Glutamatergic neuron (in vitro differentiated cells): ENCODE measurements at places on chromosomes 13 and 19.

DNA sequence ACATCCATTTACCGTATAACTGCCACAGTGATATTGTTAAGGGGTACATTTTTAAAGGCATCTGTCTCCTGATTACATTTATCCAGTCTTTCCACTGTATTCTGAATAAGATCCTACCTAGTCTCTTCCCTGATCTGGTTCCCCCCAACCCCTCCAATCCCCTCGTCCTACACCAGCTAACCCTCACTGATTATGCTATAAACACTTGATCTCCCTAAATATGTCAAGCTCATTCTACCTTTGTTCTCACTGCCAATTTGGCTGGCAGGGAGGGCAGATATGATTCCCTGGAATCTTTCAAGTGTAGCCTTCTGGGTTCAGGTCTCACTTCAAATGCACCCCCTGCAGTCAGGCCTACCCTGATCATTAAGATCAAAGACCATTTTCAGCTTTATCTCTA is 1379.8 kb upstream of the MIR17HG start:
- DNase-seq, result no peak

DNA sequence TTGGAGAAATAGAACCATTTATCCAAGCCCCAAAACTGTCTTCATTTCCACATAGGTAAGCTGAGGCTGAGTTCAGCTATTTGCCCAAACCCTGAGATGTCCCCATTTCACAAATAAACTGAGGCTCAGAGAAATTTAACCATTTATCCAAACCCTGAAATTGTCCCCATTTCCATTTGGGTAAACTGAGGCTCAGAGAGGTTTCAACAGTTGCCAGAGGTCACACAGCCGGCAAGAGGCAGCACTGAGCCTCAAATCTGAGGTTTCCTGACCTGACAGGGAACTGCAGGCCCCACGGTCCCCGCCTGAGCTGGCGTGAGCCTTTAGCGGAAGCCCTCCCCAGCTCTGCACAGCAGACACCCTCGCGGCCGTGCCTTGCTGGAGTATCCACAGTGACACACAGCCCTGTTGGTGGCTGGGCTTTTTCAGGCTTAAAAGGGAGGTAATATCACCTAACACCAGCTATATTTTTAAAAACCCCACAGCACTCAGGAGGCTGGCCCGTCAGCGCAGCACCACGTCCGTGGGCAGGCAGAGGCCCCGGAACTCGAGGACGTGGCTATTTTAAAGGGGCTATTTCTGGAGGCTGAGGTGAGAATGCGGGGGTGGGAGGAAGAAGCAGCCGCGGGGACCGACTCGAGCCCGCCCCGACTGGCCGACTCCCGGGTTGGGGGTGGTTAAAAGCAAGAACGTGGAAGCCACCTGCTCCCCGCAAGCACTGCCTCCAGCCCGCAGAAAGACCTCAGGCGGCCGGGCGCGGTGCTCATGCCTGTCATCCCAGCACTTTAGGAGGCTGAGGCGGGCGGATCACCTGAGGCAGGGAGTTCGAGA is 18.5 kb downstream of the PTPRS start:
- peak; percentile 59 for DNase-seq

DNA sequence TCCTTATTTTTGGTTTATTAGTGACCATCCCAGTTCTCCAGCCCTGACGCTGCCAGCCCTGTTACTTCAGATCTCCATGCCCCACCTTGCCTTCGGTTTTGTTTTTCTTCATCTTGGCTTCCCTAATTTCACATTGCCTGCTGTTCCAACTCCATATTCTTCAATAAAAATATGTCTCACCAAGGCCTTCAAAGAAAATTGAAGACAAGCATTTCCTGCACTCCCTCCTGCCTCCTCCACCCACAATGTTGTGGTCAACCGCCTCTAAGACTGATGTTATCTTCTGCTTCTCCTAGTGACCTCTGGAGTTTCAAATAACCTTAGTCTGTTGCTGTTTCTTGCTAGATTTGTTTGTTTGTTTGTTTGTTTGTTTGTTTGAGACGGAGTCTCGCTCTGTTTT is 14.6 kb downstream of the PLD3 start:
- no peak for DNase-seq

- no peak for DNase-seq
Measured at GRCh38 chr13:110162866-110163658, 143.9 kb downstream of the COL4A1 start.

GRCh38 chr13:111952032-111952431 is 114.9 kb upstream of the SOX1 start:
- DNase-seq, result peak; percentile 45

DNA sequence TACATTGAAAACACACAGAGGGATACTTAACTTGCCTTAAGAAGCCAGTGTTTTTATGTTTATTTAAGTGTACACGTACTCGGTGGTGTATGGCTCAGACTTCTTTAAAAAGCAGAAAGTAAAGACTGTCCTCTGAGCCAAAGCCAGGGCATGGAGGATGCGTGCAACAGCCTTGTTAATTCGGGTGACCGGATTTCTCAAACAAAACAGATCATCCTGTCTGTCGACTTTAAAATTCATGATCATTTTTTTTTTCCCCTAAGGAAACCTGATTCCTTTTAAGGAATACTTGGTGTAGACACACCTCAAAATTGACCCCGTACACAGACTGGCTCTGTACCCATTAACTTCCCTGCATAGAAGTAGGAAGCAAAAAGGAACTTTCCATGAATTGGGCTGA is 124.7 kb upstream of the RNF113B start:
- DNase-seq, result no peak

GRCh38 chr13:31036731-31037695 is 104.6 kb downstream of the TEX26 start:
- no peak for DNase-seq

DNA sequence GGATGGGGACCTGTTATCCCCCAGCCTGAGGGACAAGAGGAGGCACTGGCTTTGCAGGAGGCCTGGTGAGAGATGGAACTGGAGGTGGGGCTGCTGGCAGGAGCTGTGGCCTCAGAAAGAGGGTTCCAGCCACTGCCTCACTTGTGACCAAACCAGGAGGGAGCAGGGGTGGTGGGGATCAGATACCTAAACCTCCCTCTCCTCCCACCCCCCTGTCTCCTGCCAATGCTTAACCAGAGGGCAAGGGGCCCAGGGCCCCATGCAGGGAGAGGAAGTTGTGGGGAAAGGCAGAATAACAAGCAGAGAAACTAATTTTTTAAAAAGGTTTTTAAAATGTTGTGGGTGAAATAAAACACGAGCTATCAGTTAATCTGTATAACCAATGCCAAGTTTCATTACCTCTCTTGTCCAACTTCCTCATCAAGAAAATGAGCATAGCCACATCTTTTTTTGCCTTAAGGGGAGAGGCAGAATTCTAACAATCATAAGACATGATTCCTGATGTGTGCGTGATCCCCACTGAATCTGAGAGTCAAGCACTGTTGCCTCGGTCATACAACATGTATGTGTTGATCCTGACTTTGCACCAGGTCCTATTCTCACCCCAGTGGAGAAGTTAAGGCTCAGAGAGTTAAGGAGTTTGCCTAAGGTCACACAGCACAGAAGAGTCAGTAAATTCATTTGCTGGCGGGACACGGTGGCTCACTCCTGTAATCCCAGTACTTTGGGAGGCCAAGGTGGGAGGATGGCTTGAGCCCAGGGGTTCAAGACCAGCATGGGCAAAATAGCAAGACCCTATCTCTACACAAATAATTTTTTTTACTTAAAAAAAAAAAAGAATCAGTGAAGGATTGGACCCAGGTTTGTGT is 12.9 kb downstream of the FXYD5 start:
- no peak for DNase-seq

DNA sequence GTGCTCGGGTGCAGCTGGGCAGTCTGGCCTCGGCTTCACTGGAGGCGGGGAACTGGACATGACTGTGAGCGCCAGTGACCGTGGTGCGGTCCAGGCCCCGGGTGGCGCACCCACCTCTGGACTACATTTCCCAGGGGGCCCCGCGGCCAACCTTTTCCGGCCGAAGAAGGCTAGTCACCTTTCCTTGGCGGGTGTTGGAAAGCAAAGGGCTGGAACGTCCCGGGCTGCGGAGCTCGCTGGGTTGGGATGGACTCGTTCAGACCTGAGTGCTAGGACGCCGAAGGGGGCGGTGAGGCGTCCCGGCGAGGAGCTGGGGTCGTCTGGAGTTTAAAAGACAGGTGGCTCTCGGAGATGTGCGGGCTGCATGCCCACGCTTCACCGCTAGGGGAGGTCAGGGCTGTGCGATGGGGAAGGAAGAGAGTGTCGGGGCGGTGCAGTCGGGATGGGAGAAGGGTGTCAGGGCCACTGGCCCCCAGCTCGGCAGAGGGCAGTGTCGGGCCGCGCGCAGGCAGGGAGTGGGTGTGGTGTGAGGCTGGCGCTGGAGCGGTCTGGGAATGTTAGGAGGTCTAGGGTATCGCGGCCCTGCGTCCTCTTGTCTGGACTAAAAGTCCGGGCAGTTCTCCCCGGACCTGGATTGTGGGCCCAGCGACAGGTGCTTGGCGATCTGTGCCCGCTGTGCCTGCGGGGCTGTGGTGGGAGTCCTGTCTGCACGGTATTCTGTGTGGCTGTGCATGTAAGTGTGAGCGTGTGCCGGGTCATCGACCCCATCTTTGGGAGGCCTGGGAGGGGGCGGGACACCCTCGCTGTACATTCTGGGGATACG is 57.1 kb downstream of the ZNF568 start:
- DNase-seq, result peak; percentile 83

- no peak for DNase-seq
Measured at GRCh38 chr13:22235285-22235949, 564.5 kb downstream of the FGF9 start.

GRCh38 chr13:43546816-43547215 is 240.0 kb downstream of the ENOX1 start:
- DNase-seq, result no peak

DNA sequence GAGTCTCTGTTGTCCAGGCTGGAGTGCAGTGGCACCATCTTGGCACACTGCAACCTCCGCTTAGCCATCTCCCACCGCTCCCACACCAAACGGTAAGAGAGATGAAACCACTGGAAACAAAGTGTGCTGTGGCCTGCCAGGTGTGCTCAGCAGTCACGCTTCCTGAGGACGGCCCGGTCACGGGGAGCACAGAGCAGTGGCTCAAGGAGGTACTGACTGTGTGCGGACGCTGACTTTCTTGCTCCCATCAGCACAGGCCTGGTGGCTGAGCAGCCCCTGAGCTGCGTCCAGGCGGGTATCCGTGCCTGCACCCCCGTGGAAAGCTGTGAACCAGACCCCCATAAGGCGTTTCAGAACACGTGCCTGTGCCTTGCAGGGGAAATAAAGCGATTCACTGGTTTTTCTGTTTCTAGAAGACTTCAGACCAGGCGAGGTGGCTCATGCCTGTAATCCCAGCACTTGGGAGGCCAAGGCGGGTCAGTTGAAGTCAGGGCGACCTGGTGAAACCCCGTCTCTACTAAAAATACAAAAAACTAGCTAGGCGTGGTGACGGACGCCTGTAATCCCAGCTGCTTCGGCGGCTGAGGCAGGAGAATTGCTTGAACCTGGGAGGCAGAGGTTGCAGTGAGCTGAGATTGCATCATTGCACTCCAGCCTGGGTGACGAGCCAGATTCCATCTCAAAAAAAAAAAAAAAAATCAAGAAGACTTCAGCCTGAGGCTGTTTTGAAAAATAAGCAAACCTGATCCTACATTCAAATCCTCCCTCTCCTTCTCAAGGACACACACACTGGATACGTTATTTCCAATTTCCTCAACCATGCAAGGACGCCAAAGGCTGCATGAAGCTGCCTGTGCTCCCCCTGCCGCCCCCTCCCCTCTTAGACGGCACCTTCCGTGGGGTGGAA is 25.5 kb downstream of the ADPRHL1 start:
- no peak for DNase-seq

- no peak for DNase-seq
Measured at GRCh38 chr19:46478356-46478986, 7.1 kb upstream of the PNMA8A start.

DNA sequence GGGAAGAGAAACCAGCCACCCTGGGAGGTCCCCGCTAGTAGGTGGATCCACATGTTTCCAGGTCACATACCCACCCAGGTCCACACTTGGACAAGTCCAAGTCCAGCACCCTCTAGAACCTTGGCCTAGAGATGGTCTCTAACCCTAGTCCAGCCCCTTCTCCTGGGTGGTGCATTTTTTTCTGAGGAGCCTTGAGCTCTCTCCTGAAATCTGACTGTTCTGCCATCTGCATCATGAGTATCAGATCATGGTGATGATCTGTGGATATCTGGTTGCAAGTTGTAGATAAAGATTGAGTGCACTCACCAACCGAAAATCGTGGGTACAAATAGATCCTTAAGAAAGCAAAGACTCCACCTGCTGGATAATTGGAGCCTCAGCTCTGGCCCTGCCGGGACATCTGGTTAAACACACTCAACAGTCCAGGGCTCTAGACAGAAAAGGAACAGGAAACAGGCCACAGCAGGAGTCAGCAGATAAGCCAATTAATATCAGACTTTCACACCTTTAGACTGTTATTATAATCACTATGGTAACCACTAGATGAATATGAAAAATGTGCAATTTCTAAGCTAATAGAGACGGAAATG is 41.1 kb downstream of the GPR12 start:
- no peak for DNase-seq

DNA sequence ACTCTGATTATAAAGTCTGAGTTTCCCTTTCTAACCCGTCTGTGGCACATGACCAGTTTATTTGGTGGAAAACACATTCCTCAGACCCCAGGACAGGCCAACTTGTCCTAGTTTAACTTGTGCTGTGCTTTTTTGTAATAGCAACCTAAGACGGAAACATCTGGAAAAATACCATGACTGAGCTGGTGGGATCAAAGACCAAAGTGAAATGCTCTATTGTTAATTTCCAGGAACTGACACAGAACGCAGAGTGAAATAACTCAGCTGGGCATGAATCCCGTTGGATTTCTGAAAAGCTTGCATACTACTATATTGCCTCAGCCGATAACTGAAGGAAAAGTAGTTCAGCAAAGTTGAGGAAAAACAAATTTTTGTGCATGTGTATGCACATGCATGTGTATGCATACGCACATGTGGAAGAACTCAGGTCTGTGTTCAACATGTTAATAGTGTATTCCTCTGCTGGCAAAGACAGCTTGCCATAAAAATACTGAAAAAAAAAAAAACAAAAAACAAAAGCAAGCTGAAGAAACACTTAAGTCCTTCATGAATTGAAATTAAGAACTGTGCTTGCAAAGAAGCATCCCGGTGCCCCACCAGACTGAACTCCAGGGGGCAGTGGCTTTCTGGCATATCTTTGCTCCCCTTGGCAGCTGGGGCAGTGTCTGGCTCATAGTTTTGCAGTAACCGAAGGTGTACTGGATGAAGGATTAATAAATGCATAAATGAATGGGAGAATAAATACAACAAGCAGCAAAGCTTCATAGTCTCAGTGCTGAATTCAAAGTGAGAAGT is 187.8 kb downstream of the LHFPL6 start:
- DNase-seq, result peak; percentile 34

- no peak for DNase-seq
Measured at GRCh38 chr19:2321565-2322283, 6.7 kb downstream of the LSM7 start.

GRCh38 chr13:66748712-66749111 is 481.4 kb downstream of the PCDH9 start:
- no peak for DNase-seq

DNA sequence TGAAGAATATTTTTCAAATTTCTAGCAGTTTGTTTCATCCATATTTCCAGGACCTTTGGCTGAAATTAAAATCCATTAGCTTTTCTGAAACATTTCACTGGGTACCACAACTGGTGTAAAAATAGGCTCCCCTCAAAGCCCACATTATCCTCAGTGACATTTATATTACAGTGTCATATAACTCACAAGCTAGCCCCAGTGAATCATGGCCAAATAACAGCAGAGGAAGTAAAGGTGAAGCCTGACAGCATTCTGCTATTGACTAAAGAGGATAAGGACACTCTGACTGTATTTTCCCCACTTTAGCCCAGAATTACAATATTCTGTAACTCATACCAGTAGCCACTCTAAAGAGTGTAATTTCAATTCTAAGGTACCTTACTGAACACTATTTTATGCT is 21.9 kb downstream of the KCTD12 start:
- no peak for DNase-seq

GRCh38 chr19:54230031-54230430 is 7.2 kb upstream of the LILRB3 start:
- no peak for DNase-seq
